A549 treated with dexamethasone at 1 μM for 4 hours (cell line): ENCODE measurements at places on chromosomes 2 and 18. TPM values are rescaled to one million over a fixed set of nuclear protein-coding genes. Genes with fewer than 3 reads are reported as not detected.

The INPP5D gene
- 0.40 to 0.70 TPM (median 0.62 TPM) in 5 replicates for total RNA-seq

The PAX3 gene
- not detected in 5 replicates for total RNA-seq

The RAD51AP2 gene
- not detected in 5 replicates for total RNA-seq

The SULT1C2 gene
- total RNA-seq, result 0.33 to 0.65 TPM (median 0.41 TPM) in 5 replicates

The COLEC11 gene
- total RNA-seq, result 0.47 to 0.83 TPM (median 0.69 TPM) in 5 replicates

The CCDC85A gene
- 0.25 to 0.39 TPM (median 0.34 TPM) in 5 replicates for total RNA-seq

The MC5R gene
- total RNA-seq, result not detected in 5 replicates

The TUBB8B gene
- 0.12 TPM in 1 of 5 replicates, not detected in the others for total RNA-seq

The SERPINB13 gene
- not detected in 5 replicates for total RNA-seq

The SRD5A2 gene
- 0.02 to 0.05 TPM (median 0.02 TPM) in 5 replicates for total RNA-seq

The LCT gene
- 0.01 to 0.04 TPM (median 0.02 TPM) in 4 of 5 replicates, not detected in the other for total RNA-seq

The CAMKMT gene
- 4.0 to 6.1 TPM (median 5.3 TPM) in 5 replicates for total RNA-seq

The GAREM1 gene
- 4.2 to 8.2 TPM (median 6.1 TPM) in 5 replicates for total RNA-seq

The ZNF385B gene
- total RNA-seq, result not detected in 5 replicates
